ENCODE measurements at places on chromosomes 7 and 10.

GRCh38 chr7:151599401-151600227 lies 79.9 kb upstream of the RHEB start:
- DNase-seq, result no peak

- DNase-seq, result no peak
Observed at GRCh38 chr7:16422917-16423316, 1.6 kb upstream of the CRPPA start.

GRCh38 chr7:31695859-31696614 lies 9.0 kb downstream of the PPP1R17 start:
- no peak for DNase-seq

GRCh38 chr7:120998996-120999565 lies 10.6 kb downstream of the CPED1 start:
- no peak for DNase-seq

GRCh38 chr10:110746254-110746826 lies 102.2 kb downstream of the RBM20 start:
- DNase-seq, result peak; percentile 73

GRCh38 chr10:52965938-52966401 lies 193.4 kb upstream of the MBL2 start:
- DNase-seq, result no peak

DNA sequence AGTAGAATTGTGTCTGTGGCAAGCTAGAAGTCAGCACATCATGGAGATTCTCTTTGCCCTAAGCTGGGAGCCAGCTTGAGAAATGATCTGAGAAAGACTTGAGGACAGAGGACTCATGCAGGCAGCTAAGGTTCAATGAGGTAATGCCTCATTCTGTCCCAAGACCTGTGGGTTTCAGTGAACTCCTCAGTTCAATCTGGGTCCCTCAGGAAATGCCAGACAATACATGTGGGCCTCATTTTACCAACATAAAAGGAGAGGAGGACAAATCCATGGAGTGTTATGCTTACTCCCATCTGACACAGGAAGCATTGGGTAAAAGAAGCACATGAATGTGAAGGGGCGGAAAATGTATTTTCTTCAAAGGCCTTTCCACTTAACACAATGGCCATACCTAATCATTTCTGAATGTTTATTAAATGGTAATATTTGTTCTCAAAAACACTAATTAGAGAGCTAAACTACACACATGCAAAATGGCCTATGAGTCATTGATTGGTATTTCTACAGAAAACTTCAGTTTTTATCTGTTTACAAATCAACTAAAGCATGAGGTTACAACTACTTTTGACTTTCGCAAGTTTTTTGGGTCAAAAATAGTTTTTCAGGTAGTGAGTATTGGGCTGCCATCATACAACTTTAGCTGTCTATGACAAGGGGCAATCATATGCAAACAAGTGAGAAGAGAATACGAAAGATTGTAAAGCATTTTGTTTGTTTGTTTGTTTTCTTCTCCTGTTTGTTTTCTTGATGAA lies 205.3 kb downstream of the CHRM2 start:
- no peak for DNase-seq

GRCh38 chr10:71314028-71314693 lies 4.9 kb upstream of the SLC29A3 start:
- peak; percentile 35 for DNase-seq

DNA sequence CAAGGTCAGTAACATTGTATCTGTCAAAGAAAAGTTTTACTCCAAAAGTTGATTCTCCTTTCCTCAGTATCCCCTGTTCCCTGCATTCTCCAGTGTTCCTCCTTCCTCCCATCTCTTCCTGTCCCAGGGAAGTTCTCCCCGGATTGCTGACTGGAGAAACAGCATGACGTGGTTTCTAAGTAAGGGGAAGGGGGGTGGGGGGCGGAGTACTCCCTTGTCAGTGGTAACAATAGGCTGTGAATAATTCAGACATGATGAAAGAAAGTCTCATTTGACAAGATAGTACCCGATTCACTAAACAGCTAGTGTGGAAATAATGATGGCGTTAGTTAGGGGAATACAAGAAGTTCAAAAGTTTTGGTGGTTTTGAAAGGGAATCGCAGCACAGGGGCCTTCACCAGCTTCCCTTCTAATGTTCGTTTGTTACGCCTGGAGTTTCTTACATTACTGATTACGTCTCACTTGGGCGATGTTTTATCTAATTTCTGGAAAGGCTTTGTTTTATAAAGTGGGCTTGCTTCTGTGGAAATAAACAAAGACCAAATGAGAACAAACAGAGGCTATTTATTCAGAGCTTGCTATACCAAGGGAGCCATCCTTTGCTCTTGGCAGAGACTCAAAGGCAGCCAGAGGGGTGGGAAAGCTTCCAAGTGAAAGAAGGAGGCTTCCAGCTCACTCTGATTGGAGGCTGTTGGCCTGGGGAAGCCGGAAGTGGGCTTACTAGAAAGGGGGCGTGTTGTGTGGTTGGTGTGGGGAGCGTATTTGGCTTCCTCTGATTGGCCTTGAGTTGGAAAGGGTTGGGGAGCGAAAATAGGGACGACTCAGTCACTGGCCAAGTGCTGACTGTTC lies 453.7 kb downstream of the SDK1 start:
- DNase-seq, result no peak

DNA sequence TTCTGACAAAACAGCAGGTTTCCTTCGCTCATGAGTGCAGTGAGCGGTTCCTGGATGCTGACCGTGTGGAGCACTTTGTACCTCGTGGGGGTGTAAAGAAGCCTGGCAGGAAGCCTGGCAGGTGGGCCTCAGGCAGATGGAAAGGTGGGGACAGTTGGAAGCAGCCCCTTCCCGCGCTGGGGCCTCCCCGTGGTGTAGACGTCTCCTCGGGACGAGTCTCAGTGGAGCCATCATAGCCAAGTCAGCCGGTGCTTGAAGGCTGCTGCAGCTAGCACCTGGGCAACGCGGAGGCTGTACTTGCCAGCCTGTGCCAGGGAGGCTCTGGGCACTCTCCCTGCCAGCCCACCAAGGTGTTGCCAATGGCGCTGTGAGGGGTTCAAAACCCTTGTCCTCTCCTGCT lies 154.5 kb downstream of the WDR37 start:
- no peak for DNase-seq

DNA sequence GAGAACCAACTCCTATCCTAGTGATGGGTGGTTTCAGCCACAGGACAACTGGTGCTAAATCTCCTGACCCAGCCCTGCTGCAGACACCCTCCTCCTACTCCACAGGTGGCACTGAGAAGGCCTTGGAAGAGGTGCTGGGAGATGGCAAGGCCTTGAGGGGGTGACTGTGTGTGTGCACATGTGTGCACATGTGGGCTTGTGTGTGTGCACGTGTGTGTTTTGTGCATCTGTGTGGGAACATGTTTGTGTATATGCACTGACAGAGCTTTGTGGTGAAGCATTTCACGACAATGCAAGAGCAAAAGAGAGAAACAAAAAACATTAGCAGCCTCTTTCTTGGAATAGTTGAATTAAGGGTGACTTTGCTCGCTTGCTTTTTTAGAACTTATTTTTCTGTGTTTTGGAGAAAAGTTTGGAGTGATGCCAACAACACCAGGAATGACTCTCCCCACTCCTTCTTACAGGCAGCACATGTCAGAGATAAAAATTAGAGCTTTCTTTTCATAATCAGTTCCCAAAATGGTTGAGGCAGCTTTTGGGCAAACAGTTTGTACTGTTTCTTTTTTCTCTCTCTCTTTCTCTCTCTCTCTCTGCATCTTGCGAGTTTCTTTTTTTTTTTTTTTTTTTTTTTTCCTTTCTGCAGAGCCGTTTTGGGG lies 69.5 kb downstream of the SEC61G start:
- no peak for DNase-seq

DNA sequence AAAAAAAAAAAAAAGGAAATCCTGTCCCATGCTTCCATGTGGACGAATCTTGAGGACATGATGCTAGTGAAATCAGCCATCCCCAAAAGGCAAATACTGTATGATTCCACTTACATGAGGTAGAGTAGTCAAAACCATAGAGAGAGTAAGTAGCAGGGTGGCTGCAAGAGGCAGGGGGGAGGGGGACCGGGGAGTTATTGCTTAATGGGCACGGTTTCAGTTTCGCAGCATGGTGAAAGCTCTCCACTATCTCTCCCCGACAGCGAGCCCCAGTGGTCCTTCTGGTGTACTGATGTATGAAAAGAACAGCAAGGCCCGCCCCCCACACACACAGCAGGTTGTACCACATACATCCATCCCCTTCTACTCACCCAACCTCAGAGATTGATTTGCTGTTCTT lies 32.8 kb downstream of the NOD1 start:
- peak; percentile 39 for DNase-seq

DNA sequence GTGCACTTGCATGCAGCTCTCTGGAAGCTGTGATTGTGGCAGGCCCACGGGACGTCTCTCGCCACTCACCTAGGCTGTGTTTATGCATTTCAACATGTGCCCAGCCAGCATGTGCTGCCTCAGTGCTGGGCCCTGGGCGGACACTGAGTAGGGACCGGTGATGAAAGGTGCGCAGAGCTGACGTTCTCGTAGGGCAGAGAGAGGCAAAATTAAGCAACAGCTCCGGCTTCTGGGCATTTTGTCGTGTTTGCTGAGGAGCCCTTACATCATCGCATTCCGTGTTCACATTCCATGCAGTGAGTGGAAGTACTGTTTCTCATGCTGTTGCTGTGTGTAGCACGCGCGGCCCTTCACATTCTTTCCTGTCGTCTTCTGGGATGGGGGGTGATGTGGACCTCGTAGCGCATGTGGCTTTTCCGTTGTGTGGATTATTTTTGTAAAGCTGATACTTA lies 50.5 kb downstream of the PRF1 start:
- DNase-seq, result no peak

GRCh38 chr10:98364432-98365102 lies 50.4 kb downstream of the PYROXD2 start:
- no peak for DNase-seq
